ENCODE measurements at places on chromosomes 13 and 19.
A peak's percentile ranks its signal among the peaks of the same experiment; 100 is the strongest.

GRCh38 chr19:38197937-38198704 is 25.9 kb downstream of the DPF1 start:
- no peak for DNase-seq

DNA sequence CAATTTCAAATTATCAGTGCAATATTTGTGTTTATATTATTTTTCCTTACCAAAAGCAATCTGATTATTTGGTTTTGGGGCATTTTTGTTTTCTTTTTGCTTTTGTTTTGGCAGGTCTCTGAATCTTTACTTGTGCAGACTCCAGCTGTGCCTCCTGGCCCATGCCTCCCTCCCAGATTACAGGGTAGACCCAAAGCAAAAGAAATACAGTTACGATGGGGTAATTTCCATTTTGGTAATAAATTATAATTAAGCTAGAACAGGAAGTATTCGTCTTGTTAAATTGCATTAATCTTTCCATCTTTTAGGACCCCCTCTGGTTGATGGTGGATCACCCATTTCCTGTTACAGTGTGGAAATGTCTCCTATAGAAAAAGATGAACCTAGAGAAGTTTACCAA is 29.2 kb upstream of the MLNR start:
- DNase-seq: no peak

- no peak for DNase-seq
Measured at GRCh38 chr19:19719798-19720197, 13.1 kb downstream of the ZNF14 start.

- DNase-seq: no peak
Measured at GRCh38 chr19:21028969-21029268, 8.5 kb downstream of the ZNF430 start.

- no peak for DNase-seq
Measured at GRCh38 chr19:8224394-8225145, 15.4 kb downstream of the CERS4 start.

DNA sequence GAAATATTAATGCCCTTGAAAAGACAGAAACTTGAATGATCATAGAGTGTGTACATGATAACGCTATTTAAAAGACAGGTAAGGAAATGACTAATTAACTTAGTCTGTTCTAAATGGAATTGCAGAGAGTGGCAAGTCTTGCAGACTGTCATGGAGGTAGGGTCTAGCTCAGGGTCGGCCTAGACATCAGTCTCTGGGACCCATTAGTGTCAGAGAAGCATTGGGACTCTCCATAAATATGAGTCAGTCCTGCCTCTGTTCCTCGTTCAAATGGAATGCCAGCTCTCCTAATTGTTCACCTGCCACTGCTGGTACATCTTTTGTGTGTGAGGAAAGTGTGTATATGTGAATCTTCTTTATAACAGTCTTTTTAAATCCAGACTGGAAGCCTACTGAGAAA is 28.0 kb downstream of the PCDH20 start:
- DNase-seq: no peak

- DNase-seq: no peak
Measured at GRCh38 chr19:42253245-42254088, 1.5 kb downstream of the ERF start.

DNA sequence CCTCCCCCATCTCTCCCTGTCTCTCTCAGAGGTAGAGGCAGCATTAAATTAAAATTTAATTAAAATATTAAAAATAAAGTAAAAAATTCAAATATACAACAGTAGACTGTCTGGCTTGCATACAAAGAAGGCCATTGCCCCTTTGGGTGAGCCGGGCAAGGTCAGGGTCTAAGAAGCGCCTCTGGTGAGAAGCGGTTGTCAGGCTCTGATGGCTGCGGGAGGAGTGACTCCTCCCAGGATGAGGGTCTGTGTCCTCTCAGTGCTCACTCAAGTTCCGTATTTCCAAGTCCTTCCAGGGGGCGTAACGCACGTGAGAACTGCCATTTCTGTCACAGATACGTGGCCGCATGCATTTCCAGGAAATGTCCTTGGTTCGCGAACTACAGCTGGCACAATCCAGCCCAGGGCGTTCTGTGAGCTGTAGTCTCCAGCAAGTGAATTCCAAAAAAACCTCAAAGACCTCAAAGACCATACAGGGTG is 737 bp upstream of the ZNF181 start:
- no peak for DNase-seq

- DNase-seq: no peak
Measured at GRCh38 chr19:10719466-10719961, 1.6 kb downstream of the DNM2 start.

DNA sequence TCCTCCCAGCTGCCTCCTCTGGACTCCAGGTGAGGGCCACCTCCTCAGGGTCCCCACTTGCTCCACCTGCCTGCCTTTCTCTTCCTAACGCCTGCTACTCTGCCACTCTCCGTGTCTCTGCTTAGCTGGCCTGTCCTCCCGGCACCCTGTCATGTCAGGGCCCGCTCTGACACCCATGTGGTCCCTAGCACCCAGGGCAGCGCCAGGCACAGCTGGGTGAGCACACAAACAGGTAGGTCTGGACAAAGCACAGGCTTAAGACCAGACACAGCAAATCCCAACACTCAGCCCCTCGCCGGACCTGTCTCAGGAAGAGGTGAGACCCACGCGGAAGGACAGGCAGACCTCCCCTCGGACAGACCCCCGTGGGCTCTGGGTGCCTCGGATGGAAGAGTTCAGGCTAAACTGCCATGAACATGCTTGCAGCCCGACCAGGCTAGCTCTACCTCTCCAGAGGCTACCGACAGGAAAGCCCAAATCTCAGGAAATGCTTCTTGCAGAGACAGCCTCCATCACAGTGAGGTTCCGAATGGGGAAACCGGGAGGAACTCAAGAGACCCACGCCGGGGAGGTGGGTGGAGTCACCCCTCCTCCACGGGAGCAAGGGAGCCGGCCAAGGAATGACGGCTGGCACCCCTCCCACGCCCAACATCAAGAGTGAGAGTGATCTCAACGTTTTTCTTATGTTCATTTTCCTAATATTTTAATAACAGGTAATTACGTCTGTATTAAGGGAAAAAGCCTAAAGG is 12.5 kb downstream of the ZNF787 start:
- no peak for DNase-seq

GRCh38 chr13:113848431-113849260 is 15.2 kb downstream of the GAS6 start:
- DNase-seq: no peak

DNA sequence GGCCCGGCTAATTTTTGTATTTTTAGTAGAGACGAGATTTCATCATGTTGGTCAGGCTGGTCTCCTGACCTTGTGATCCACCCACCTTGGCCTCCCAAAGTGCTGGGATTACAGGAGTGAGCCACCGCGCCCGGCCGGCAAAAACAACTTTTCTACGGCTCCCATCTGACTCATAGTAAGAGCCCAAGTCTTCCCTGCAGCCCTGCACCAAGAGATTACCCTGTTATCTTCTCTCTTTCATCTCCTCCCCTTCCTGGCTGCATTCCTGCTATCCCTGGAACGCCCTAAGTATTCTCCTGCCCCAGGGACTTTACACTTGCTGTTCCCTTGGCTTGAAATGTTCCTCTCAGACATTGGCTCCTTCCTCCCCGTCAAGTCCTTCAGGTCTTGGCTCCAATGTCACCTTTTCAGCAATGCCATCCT is 6.6 kb downstream of the AP2S1 start:
- DNase-seq: peak; percentile 59

DNA sequence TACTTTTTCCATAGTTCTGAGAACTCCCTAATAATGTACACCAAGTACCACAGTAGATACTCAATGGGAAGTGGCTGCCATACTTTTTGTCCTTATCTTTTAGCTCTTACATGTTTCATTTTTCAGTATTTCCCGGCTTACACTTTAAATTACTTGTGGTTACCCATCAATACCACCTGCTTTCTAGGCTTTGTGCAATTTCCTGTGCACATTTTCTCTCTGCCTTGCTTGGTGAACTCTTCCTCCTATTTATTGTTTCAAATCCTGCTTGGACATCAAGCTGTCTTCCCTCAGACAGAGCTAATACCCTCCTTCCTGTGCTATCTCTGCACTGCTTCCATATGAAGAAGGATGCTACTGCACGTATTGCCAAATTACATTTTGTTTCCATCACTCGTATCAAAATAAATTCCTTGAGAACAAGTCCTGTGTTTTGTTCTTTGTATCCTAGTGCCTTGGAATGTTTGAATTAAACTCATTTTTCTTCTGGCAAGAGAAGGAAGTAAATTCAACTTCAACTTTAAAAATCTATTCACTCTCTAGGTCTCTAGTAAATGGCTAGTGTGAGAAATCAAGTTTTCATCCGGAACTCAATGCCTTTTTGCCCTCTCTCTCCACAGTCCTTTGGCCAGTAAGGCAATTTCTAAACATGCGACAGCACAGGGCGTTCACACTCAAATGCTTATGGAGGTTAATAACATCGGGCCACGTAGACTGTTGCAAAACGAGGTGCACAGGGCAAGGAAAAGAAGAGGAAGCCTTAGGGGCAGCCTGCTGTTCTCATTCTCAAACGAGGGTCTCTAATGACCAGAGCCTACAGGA is 5.6 kb downstream of the ZAR1L start:
- no peak for DNase-seq

DNA sequence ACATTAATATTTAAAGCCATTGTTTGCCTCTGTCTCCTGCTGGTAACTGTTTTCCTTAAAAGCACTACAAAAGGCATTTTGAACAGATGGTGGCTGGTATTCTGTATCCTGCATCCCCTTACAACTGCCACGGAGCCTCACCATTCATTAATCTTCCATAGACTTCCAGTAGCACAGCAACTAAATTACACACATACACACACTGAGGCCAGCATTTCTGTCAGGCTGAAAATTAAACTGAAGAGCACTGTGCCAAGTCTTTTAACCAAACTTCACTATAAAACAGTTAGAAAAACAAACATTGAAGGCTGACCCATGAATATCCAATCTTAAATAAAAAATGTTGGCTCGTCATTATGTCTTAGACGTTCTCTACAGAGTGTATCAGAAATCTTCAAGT is 697.8 kb downstream of the DACH1 start:
- no peak for DNase-seq

DNA sequence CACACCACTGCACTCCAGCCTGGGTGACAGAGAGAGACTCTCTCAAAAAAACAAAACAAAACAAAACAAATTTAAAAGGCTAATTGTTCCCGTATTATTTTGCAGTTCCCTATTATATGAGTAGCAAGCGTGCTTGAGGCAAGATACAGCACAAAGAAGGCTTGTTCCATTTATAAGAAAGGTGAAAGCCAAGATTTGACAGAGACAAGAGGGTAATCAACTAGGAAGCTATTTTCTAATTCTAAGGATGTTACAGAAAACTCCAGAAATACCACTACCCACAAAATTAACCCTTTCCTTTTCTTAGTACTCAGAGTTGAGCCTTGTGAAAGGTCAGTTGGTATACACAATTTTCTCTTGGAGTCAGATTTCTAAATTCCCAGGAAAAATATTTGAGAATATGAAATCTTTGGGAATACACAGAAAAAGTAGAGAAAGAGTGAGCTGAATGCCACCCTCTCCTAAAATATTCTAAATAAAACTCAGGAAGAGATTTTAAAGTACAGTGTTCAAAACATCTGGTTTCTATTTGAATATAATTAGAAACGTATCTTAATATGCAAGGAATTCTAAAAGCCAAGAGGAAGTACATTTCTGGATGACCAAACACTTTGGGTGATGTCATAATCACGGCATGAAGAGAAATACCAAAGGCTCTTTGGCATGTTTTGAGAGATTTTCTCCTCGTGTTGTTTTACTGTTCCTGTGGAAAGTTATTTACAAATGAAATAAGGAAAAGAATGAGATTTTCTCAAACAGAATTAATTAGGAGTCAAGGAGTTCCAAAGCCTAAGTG is 63.0 kb upstream of the FLT1 start:
- peak; percentile 74 for DNase-seq

- DNase-seq: no peak
Measured at GRCh38 chr13:40390401-40390916, 276.0 kb downstream of the FOXO1 start.

DNA sequence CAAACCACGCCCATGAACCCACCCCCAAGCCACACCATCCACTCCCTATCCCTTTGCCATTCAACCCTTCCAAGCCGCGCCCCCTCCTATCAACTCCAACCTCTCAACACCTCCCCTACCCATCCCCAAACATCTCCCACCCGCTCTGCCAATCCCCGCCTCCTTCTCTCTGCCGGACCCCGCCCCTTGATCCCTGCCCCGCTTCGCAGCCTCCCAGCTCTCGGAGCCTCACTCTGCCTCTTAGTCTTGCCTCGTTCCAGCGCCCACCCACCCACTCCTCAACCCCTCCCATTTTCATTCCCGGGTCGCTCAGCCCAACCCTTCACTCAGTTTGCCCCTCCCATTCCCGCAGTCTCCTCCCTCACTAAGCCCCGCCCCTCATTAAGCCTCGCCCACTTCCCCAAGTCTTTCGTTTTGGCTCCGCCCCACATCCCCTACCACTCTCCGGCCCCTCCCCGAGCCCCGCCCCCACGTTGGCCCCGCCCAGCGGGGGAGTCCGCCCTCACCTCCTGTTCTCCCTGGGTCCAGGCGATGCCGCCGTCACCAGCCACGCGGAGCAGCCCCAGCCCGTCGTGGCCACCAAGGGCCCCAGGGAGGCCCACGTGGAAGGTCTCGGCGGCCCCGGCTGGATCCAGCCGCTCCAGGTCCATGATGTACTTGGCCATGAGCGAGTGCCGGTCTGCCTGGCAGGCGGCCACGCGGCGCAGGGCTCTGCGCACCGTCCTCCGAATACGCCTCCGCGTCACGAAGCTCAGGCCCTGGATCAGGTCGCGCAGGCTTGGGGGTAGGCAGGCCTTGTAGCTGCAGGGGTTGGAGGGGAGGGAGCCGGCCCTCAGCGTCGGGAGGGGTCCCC is 5.7 kb downstream of the JAK3 start:
- peak; percentile 84 for DNase-seq

- peak; percentile 91 for DNase-seq
Measured at GRCh38 chr19:45424191-45425058, 708 bp upstream of the ERCC1 start.

DNA sequence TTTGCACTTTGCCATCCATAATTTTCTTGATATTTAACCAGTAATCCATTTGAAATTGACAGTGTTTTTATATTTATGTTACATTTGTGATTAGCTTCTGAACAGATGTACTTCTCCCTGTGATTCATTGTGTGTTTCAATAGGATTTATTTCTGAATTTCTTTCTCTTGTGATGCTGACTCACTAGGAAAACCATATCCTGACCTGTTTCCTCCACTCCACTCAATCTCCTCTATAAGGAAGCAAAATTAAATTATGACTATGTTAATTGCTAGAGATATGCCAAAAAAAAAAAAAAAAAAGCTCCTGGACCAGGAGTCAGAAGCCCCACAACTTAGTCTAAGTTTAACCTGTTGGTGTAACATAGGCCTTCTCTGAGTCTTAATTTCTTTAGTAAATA is 614.6 kb upstream of the SPRY2 start:
- no peak for DNase-seq

GRCh38 chr19:3189702-3190469 is 4.2 kb downstream of the NCLN start:
- DNase-seq: no peak

DNA sequence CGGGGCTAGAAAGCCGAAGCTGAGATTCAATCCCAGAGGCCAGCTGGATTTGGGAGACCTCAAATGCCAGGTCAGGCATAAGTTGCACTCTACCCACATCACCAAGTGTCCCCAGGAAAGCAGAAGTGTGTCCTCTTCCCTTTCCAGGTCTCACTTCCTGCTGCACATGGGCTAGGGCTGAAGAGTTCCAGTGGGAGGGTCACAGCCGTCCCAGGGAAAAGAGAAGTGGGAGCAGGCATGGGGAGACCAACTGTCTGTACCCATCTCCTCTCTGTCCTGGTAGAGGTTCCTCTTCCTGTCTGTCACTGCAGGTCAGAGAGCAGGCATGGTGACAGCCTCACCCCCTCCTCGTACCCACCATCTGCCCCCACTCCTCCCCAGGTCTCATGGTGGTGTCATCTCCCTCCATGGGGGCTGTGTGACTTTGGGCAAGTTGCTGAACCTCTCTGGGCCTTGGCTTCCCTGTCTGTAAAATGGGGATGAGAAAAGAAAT is 14.8 kb downstream of the AXL start:
- no peak for DNase-seq
